ENCODE measurements at places on chromosomes 5 and 9.

DNA sequence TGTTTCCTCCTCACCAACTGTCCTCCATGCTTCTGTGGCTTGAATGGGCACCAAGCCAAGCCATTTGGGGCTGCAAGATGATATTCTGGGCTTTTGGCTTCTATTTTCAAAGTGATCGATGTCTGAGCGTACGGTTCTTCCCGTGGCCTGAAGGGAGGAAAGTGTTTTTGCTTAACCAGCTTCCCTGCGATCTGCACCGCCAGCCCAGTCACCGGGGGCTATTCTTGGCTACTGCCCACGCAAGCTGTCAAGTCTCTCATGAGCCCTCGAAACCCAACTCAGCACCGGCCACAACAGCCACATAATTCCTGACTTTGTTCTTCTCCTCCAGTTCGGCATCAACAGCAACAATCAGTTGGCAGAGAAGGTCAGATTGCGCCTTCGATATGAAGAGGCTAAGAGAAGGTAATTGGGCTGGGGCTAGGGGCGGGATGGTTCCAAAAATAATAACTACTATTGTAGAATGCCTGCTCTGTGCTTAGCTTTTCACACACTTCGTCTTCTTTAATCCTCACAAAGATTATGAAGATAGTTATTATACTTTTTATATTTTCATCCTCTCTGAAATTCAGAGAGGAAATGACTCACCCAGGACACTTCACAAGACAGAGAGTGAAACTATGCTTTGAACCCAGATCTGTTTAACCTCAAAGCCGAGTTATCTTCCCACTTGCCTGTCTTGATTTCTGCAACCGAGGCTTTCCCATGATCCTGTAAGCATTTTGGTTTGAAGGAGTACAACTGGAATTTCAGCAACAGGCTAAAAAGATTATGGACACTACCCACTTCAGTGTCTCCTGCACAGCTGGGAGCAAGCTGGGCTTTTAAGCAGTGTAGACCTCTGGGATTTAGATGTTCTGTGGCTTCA, 76.4 kb upstream of the RARS1 start:
- no peak for DNase-seq

GRCh38 chr5:170135796-170136490, 30.2 kb downstream of the FOXI1 start:
- DNase-seq, result no peak

DNA sequence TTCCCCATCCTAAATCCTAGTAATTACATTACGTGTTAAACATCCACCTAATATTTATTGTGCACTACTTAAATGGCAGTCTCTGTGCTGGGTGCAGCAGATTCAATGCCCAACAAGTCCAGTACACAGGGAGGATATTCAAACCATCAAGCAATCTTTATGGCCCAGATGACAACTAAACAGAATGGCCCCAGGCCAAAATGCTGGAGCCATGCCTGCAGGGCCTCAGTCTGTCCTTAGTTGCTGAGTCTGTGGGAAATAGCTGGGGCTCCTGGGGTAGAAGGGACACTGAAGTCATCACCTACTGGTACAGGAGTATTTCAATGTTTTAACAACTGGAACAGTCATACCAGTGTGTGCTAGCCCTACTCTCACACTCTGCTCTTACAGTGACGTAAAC, 153.5 kb downstream of the ZNF608 start:
- no peak for DNase-seq

GRCh38 chr9:127942216-127943010, 4.8 kb upstream of the DPM2 start:
- no peak for DNase-seq

GRCh38 chr9:270657-271237, 56.1 kb downstream of the DOCK8 start:
- no peak for DNase-seq

GRCh38 chr9:121262953-121263352, 5.0 kb upstream of the GSN start:
- DNase-seq, result no peak

DNA sequence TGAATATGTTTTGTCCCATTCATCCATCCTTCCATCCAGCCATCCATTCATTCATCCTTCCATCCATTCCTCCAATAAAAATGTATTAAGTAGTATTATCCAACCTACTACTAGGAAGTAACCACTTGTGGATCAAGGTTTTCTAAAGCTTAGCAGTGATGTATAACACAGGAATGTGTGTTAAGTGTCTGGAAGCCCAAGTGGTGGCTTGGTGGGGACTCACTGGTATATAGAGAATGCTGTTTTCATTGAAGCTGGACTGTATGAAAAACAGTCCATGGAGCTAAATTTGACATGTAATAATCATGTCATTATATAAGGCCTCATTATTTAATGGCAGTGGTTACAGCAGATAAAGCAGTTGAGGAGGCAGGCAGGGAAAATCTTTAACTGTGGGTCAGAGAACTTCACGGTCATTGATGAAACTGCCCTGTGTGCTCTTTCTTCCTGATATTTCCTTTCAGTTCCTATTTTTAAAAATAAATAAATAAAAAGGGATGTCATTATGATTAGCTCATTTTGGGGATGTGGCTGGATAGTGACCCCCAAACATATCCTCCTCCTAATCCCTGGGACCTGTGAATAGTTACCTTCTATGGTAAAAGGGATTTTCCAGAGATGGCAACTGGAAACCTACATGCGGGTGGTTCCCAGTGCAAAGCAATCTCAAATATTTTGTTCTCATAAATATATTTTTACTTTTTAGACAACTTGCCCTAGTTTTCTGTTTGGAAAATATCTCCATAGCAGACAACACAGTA, 82.3 kb downstream of the DAPK1 start:
- DNase-seq, result no peak

DNA sequence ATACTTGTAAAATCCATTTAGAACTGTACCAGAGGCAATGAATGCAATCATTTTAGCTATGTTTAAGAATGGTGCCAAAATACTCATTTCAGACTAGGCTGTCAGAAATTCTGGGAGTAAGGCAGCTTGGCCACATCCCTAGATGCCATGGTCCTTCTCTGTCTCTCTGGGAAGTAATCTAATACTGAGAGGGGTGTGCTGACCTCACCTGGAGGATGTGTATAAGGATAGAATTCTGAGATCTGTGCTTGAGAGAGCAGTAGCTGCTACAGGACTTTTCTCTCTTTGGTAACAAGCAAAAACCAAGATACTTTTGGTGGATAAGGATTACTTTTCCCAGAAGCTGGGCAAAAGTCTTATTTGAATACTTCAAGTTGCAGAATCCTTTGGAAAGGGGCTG, 68.1 kb upstream of the MRPS30 start:
- DNase-seq, result no peak

GRCh38 chr9:114156657-114157421, 1.5 kb downstream of the COL27A1 start:
- DNase-seq, result no peak

DNA sequence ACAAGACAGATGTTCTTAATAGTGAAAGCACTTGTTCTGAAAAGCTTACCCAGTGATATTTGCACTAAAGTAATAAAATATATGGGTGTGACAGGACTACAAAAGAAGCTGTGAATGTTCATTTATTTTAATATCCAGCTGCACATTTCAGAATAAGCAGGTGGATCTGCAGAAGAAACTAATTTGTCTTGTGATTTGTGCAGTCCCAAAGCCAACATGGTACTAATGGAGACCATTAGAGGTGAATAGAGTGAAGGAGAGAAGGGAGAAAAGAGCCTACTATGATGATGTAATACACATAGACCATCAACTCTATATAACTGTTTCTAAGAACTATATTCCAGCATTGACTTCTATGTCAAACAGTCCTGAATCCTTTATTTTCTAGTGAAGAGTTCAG, 362.8 kb downstream of the ISL1 start:
- DNase-seq, result no peak

- no peak for DNase-seq
Measured at GRCh38 chr9:133057553-133057952, 4.2 kb upstream of the CEL start.

DNA sequence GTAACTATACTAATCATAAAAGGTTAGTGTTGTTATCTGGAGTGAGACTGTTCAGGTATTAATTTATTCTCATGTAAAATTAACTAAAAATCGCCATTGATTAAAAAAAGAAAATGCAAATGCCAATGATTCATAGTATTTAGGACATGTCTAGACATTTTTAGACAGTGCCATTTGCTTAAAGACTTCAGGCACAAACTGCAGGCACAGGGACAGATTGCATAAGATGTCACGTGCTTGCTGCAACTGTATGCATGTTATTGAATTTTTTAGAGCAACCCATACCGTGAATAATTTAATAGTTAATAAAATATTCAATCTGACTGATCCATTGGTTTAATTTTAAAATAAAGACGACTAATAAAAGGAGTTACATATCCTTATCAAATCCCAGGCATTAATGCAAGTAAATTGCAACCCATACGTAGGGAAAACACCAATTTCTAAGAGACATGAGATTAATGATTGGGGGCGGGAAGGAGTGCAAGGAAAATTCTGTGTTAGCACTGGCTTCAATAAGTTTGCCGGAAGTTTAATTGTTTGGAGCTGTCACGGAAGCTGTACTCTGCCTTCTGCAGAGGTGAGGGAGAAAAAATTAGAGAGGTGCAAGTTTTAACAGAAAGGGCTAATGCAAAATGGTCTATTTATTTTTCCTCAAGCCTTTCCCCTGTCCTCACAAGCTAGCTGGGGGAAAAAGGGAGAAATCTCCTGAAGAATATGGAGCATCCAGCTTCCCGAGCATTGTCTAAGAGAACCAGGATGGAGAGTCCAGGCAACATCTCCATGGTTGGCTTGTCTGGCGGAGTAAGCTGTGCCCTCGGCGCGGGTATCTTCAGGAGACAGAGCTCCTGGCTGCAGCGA, 2.9 kb downstream of the EDIL3 start:
- no peak for DNase-seq

DNA sequence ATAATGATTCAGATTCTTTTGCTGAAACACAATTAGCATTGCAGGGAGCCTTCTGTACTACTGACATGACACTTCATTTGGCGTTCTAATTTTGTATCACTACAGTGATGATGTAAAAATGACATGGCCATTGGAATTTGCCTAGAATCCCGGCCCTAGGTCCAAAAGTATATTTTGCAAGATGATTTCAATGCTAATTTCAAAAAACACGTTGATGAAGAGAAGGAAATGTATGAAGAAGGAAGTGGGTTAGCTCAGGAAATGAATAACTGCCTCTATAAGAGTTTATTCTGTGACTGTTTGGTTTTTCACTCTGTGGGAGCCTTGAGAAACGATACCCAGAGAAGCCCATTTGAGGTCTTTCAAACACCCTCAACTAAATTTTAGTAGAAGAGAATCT, 59.3 kb downstream of the OSTF1 start:
- DNase-seq, result no peak

DNA sequence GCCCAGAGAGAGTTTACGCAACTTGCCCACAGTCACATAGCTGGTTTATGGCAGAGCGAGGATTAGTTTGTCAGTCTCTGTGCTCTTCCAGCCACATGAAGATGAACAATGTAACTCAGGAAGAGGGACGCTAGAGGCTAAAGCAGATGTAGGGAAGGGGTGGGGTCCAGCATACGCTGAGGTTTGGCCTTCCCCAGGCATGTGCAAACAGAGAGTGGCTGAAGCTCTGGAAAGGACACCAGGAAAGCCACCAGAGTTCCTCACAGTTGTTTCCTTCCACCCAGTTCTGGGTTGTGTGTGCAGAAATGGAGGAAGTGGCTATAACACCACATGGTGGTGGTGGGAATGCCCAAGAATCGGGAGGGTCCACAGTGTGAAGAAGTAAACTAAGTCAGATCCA, 60.0 kb downstream of the SNX18 start:
- DNase-seq, result no peak

GRCh38 chr9:72871685-72872084, 81.2 kb downstream of the ALDH1A1 start:
- no peak for DNase-seq

DNA sequence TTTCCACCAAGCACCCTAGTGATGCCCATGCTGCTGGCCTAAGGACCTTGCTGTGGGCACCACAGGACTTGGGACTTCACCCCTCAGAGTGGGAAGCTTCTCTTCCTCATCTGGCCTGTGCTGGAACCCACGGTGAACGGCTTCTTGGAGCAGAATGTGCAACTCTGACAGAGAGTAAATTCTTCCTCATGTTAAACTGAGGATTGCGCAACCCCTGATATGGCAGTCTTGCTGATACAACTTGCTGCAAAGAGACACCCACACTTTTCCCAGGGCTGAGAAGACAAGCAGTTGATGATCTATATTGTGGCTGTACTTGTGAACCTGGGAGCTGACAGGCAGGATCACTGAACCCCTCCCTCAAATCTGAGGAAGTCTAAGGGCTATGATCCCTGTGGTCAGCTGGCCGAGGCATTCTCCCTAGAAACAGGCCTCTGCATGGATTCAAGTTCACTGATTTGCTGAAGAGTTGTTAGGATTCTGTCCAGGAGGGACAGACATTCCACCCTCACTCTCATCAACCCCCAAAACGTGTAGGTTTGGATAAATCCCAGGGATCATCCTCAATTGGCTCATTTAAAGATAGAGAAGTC, 307.2 kb downstream of the MTRR start:
- DNase-seq, result no peak

- no peak for DNase-seq
Measured at GRCh38 chr9:38423273-38423972, 831 bp downstream of the IGFBPL1 start.

GRCh38 chr9:82110881-82111280, 122.3 kb downstream of the SPATA31D1 start:
- DNase-seq, result no peak

- no peak for DNase-seq
Measured at GRCh38 chr5:88724201-88724600, 158.8 kb downstream of the MEF2C start.

DNA sequence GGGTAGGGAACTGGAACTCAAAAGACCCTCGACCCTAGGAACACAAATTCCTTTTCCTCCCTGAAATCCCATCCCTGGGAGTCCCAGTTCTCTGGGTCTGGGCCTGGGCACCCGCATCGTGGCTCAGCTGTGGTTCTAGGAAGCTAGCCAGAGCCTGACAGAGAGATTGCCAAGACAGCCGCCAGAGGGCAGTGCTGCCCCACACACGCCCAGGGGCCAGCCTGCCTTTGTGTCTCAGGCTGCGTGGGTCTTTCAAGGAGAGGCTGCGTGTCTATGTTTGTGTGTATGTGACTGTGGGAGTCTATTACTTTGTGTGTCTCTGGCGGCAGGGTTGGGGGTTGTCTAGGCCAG, 32.0 kb upstream of the TTLL11 start:
- DNase-seq, result peak; percentile 13

DNA sequence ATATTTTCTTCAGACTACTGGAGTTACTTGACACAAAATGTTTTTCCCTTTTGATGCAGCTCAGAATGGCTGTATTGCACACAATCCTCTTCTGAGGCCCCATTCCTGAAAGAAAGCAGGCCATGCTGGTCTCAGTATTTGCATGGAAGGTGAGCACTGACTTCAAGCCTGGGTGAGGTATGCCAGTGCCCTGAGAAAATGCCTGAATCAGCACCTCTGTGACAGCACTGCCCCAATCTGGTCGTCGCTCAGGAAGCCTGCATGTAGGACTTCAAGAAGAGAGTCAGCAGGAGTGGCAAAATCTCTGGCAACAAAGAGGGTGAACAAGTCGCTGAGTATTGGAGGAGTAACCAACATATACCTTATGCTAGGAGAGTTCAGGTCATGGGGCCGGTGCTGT, 425.2 kb upstream of the PIK3R1 start:
- DNase-seq, result no peak

- no peak for DNase-seq
Measured at GRCh38 chr9:124518116-124518515, 10.9 kb upstream of the NR5A1 start.

GRCh38 chr5:173290477-173291131, 37.6 kb downstream of the STC2 start:
- no peak for DNase-seq

GRCh38 chr5:119398727-119399466, 43.1 kb downstream of the TNFAIP8 start:
- DNase-seq, result no peak

GRCh38 chr5:180290568-180291233, 1.2 kb downstream of the MAPK9 start:
- no peak for DNase-seq

GRCh38 chr5:143019614-143020515, 249.7 kb downstream of the ARHGAP26 start:
- no peak for DNase-seq

All from NCI-H1436 treated with DMSO at 0.1 percent for 48 hours (cell line).